ENCODE measurements at places on chromosomes 16 and 17.

DNA sequence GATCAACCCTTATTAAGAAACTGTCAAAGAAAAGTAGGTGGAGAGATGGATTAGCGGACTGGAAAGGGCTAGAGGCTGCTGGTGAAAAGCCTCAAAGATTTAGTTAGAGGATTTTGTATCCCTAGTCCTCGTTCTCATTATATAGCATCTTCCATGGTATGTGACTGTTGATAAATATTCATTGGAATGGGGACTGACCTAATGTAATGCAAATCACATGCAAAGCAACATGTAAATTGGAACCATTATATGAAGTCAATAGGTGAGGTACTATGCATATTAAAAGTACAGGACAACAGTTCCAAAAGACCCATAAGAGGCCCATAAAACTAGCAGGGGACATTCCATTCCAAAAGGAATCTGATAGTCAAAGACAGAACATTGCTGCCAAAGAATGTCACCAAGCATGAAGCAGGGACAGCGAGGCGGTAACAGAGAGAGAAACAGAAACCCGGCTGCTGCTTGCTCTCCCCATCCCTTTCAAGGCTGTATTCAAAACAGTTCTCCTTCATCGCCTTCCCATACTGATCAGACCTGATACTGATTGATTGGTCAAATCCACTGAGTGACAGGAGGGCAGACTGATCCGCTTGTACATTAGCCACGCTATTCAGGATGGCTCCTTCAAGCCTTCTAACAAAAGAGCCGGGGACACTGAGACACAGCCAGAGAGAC is 44.5 kb downstream of the SOX9 start:
- no peak for DNase-seq

- DNase-seq: no peak
Observed at GRCh38 chr17:8821446-8822105, 22.4 kb upstream of the MFSD6L start.

GRCh38 chr16:71689901-71690300 is 34.6 kb downstream of the PHLPP2 start:
- no peak for DNase-seq

DNA sequence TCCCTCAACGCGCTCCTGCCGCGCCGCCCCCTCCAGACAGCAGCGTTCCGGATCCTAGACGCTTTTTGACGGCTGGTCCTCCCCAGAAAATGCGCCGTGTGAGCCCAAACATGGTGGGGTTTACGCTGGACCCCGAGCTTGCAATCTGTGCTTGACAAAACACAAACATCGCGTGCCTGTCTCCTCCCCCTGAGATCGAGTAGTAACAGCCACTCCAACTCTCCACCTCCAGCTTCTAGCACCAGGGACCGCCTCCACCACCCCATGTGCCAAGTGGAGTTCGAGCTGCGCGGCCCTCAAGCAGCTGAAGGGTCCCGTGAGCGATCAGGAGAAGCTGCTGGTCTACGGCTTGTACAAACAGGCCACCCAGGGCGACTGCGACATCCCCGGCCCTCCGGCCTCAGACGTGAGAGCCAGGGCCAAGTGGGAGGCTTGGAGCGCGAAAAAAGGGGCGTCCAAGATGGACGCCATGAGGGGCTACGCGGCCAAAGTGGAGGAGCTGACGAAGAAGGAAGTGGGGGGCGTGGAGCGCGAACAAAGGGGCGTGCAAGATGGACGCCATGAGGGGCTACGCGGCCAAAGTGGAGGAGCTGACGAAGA is 656 bp upstream of the GEMIN4 start:
- no peak for DNase-seq

DNA sequence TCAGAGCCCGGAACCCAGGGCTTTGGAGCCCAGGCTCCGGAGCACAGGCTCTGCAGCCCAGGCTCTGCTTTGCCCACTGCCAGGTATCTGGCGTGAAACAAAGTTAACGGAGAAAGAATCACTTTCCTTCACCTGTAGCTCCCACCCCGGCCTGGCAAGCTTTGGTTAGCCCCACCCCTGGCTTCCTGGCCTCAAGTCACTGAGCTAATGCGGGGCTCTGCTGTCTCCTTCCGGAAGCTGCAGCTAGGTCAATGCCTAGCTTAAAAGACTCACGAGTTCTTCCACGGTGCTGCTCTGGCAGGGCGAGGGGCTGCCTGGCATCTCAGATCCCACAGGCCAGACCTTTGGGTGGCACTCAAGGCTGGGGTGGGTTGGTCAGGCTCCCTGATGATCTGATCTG is 21.1 kb upstream of the SPPL2C start:
- no peak for DNase-seq

DNA sequence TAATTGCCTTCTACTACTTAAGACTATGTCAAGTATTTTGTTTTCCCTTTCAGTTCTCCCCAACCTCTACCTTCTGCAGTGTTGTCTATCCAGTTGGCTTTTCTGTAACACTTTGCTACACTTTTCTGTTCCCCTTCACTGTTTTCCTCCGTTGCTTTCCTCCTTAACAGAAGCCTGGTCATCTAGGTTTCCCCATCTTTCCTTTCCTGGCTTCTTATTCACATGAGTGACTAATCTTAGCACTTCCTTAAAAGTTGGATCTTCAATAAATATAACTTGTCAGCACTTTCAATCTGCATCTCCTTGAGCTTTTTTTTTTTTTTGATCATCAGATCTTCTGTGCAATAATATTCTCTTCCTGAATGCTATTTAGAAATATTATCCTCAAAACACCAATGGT is 2.8 kb upstream of the SLFN11 start:
- DNase-seq: peak; percentile 15

- no peak for DNase-seq
Observed at GRCh38 chr17:9256751-9257629, 235.7 kb downstream of the NTN1 start.

DNA sequence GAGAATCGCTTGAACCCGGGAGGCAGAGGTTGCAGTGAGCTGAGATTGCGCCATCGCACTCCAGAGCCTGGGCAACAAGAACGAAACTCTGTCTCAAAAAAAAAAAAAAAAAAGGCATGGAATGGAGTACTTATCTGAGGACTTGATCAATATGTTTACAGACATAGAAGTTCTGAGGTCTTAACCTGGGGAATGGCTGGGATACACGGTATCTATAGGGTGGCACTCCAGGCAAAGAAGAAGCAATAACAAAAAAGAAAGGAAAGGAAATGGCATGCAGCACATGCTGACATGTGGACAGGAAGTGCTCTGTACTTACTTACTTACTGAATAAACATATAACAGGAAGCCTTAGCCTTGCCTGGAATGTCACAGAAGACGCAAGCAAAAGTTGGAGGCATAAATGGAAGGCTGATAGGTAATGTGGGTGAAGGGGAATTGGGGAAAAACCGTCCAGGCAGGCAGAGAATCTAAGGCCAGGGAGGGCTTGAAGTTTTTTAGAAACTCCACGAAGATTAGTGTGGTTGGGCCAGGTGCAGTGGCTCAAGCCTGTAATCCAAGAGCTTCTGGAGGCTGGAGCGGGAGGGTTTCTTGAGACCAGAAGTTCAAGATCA is 10.1 kb upstream of the SPOP start:
- no peak for DNase-seq

- no peak for DNase-seq
Observed at GRCh38 chr17:15996322-15996721, 3.2 kb downstream of the ZSWIM7 start.

- no peak for DNase-seq
Observed at GRCh38 chr16:89172171-89172527, 601 bp downstream of the CDH15 start.

DNA sequence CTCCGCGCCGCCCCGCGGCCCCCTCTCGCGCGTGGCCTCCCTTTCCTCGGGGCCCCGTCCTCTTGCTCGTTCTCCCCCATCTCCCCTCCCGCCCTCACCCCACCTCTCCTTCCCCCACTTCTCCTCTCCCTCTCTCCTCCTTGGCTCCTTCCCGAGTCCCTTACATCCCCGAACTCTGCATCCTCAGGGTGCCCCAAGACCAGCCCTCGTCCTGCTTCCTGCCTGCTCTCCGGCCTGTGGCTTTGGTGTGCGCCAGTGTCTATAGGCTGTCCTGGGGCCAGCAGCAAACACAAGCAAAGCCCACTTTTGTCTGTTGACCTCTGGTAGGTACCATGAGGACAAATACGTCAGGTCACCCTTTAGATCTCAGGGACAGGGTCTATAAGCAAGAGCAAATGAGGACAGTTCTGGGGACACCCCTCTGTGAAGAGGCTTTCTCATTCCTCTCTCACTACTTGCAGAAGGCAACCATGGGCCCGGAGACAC is 284 bp upstream of the COPZ2 start:
- no peak for DNase-seq

GRCh38 chr17:2061441-2061958 is 6.6 kb downstream of the HIC1 start:
- DNase-seq: no peak

- no peak for DNase-seq
Observed at GRCh38 chr16:29842732-29843346, 20.2 kb downstream of the CDIPT start.

DNA sequence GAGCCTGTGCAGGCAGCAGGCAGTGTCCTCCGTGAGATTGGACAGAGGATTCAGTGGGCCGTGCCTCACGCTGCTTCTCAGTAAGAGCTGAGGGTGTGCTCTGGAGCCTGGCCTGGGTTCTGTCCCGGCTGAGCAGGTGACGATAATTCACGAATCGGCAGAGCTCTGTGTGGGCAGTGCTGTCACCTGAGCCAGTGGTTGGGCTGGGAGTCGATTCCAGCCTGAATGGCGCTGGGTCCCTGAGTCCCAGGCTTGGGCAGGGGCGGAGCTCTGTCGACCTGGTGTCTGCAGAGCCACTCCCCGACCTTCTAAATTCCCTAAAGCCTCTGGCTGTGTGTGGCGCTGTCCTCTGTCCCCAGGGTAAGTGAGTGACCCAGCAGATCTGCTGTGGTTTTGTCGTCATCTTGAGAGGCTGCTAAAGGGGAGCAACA is 8.4 kb downstream of the ACSF3 start:
- DNase-seq: no peak

GRCh38 chr16:56658327-56658875 is 642 bp downstream of the MT1F start:
- DNase-seq: no peak

- no peak for DNase-seq
Observed at GRCh38 chr16:11010575-11011221, 66.3 kb downstream of the CLEC16A start.

DNA sequence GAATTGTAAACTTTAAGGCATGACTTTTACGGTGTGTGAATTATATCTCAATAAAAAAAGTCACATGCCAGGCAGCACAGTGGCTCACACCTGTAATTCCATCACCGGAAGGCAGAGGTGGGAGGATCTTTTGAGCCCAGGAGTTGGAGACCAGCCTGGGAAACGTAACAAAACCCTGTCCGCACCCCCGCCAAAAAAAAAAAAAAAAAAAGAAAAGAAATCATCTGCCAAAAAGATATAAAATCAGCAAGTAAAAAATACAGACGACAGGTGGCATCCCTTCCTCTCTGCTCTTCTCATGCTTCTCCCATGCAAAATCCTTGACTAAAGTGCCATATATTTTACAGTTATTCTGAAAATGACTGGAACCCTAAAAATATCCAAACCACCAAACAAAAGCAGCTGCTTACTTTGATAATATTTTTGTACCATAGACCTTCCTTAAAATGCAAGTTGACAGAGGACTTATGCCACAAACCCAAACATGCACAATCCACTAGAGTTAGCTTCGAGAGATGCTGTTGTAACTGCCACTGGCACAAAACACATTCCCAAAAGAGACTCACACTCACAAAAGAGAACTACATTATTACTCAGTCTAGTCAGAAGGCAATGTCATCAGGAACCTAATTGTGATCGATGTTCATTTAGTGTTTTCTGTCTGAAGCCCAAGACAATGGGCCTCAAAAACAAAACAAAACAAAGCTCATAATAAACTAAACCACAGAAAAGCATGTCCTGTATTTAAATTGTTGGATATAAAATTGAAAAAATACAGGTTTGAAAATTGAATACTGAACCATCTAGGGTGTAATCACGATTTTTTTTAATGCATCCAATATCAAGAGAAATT is 2.4 kb downstream of the CRLF3 start:
- no peak for DNase-seq

GRCh38 chr16:87309620-87310525 is 7.3 kb downstream of the C16orf95 start:
- DNase-seq: no peak

DNA sequence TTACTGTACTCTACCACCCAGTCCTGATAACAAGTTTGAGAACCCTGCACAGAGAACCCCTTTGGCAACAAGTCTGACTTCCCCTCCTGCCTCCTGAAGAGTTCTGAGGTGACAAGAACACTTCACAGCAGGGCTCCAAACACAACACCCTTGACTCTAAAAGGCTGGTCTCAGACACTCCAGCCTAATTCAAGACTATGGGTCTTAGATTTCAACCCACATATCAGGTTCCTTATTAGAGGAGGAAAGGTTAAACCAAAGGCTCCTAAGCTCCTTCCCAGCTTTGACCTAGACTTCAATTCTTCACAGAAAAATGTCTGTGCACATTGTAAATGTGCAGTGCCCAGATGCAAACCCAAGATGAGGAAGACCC is 23.0 kb downstream of the RANBP10 start:
- DNase-seq: no peak

- no peak for DNase-seq
Observed at GRCh38 chr17:82844796-82845162, 5.0 kb upstream of the ZNF750 start.

GRCh38 chr17:21295036-21295952 is 10.8 kb downstream of the MAP2K3 start:
- no peak for DNase-seq

DNA sequence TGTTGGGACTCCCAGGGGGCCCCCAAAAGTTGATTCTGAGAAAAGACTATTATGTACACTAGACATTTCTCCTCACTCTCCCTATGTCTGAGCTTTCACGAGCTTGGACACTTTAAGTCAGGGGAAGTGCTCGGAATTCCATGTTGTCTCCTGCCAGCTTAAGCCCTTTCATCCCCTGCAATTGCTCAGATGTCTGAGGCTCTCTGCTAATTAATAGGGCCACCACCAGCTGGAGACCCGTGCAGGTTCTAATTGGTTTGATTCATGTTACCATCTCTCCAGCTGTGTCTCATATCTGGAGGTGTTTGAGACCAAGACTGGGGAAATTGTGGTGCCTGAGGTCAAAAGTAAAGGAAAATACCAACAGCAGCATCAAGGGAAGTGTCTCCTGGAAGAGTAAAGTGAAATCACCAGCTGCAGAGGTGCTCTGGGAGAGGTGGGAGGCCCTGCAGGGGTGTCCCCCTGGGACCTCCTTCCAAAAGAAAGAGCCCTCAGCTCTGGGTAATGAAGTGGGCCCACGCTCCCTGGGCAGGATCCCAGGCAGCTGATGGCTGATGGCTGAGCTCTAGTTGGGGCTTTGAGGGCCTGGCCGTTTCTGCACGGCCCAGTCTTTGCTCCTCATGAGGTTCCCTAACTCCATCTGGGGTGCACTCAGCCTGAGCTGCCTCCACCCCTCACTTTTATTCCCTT is 5.8 kb upstream of the UTS2R start:
- no peak for DNase-seq
